ENCODE measurements at places on chromosomes 7 and 10.
A peak's percentile ranks its signal among the peaks of the same experiment; 100 is the strongest.

GRCh38 chr7:66255534-66256100, 50.5 kb downstream of the TPST1 start:
- no peaks in the 10 kb centered on the region for H3K36me3 ChIP-seq
- no peaks in the 10 kb centered on the region for H3K4me1 ChIP-seq
- no peak for DNase-seq
- no peaks in the 10 kb centered on the region for H3K27me3 ChIP-seq
- H3K27ac ChIP-seq, result no peak overlapping the region
- no peak overlapping the region for H3K4me3 ChIP-seq

- no peaks in the 10 kb centered on the region for H3K27me3 ChIP-seq
- no peak overlapping the region for H3K27ac ChIP-seq
- DNase-seq, result no peak
- H3K4me1 ChIP-seq, result no peaks in the 10 kb centered on the region
Observed at GRCh38 chr10:68666280-68666760, 54.7 kb upstream of the CCAR1 start.

DNA sequence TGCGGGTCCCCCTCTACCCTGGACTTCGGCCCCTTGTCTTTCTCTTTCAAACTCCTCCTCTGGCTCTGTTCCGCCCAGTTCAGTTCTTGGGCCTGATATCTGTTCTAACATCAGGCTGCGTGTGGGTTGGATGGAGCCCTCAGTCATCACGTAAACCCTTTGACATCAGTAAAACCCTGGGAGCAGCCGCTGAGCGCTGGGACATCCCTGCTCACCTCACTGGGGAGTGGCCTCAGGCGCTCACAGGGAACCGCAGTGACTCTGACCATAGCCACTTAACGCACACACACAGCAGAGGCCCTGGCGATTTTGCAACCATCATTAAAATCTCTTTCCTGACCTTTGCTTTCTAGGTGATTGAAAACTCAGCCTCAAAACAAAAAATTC, 113.3 kb downstream of the CYTH3 start:
- H3K36me3 ChIP-seq, result peaks cover 3% of the 10 kb centered on the region
- no peak overlapping the region for H3K27ac ChIP-seq
- no peak for DNase-seq
- H3K27me3 ChIP-seq, result no peaks in the 10 kb centered on the region
- H3K4me1 ChIP-seq, result no peaks in the 10 kb centered on the region

DNA sequence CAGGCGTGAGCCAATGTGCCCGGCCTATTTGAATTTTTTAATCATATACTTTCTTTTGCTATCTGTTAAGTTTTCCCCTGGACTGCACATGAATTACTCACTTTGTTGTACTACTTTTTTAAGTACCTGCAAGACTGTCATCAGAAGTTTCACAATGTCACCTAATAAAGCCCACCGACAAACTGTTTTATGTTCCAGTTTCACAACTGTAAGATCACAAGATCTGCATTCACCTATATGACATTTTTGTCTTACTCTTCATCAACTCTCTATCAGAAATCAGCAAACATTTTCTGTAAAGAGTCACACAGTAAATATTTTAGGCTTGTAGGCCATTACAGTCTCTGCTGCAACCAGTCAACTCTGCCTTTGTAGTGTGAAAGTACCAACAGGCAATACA, 88.5 kb downstream of the ZNF33B start:
- no peak overlapping the region for H3K27ac ChIP-seq
- no peak for DNase-seq
- H3K36me3 ChIP-seq, result no peaks in the 10 kb centered on the region
- no peaks in the 10 kb centered on the region for H3K27me3 ChIP-seq

DNA sequence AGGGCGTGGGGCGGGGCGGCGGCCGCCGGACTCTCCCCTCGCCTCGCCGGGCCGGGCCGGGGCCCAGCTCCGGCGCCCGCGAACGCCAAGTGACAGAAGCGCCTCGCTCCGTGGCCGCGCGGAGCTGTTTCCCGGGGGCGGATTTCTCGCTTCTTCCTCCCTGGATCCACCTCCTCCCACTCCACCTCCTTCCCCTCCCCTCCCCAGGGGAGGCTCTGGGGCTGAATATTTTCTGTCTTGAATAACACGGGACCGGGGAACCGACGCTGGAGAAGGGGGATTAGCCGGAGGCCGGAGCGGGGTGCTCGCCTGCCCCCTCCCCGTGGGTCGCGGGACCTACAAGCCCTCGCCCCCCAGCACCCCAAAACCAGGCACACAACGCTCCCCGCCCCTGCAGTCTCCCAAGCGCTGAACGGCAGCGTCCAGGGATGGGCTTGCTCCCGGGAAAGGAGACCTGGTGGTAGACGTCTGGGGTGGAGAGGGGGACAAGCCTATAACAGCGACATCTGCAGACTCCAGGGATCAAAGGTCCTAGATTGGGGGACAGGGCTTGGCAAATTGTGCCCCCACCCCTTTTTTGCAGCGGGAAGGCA, at the start of gene ARHGAP21:
Gene ARHGAP21 (minus strand): TSS at position 100 of the 593 bp plus-strand sequence. CDS start 1,988 bp downstream, outside the sequence.
- H3K27me3 ChIP-seq, result no peaks in the 10 kb centered on the region
- peak within 1 kb of the TSS; percentile 87 for H3K4me3 ChIP-seq
- peak; percentile 84 for DNase-seq
- H3K27ac ChIP-seq, result peak within 1 kb of the TSS; percentile 99
- H3K4me1 ChIP-seq, result peaks cover 9% of the 10 kb centered on the region

- no peak for DNase-seq
- H3K36me3 ChIP-seq, result no peaks in the 10 kb centered on the region
- no peak overlapping the region for H3K4me3 ChIP-seq
Observed at GRCh38 chr10:49627644-49628247, 13.9 kb downstream of the CHAT start.

GRCh38 chr7:47026780-47027361, 555.0 kb downstream of the TNS3 start:
- no peak overlapping the region for H3K27ac ChIP-seq
- H3K27me3 ChIP-seq, result no peaks in the 10 kb centered on the region
- H3K36me3 ChIP-seq, result no peaks in the 10 kb centered on the region
